ENCODE measurements at places on chromosomes 7 and 10.

DNA sequence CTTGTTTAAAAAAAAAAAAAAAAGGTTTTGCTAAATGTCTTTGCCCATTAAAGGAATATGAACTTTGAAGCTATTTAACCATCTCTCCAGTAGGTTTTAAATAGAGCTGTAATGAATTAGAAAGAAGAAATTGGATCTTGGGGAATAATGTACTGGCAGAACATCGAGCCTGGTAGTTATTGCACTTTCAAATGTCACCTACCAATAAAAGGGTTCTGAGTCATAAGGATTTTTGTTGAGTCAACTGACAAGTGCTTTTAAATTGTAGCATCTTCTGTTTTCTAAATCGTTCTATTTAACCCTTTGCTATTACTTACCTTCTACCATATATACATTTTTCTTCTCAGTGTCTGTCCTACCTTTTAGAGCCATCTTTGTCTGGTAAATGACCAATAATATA, 10.7 kb downstream of the CUTC start:
- no peak for DNase-seq

DNA sequence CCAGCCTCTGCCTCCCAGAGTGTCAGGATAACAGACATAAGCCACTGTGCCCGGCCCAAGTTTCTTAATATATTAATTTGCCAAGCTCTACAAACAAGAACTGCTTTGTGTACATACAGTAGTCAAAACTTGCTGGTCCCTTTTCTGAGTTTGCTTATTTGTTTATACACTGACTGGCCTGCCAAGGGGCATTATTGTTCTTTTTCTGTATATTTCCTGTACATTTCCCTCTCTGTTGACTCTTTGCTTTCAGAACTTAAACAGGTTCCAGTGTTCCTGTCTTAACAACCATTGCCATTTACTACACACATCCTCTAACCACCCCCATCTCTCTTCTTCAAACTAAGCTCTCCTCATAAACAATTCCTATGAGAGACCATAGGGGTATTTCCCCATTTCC, 61.5 kb upstream of the RPA3 start:
- DNase-seq: no peak

DNA sequence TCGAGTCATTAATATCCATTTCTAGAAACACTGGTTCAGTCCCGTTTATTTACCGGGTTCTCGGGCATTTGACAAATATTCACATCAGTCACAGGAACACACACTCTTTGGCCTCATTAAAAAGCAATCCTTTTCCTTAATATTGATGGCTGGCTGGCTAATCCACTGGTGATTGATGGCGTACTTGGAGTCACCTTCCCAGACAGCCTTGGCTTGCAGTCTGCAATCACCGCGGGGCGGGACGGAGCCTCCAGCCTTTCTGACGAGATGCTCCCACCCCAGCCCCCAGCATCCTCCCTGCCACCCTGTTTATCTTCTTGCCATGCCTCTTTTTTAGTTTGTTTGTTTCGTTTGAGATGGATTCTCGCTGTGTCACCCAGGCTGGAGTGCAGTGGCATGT, 36.6 kb downstream of the SRRM3 start:
- DNase-seq: no peak

DNA sequence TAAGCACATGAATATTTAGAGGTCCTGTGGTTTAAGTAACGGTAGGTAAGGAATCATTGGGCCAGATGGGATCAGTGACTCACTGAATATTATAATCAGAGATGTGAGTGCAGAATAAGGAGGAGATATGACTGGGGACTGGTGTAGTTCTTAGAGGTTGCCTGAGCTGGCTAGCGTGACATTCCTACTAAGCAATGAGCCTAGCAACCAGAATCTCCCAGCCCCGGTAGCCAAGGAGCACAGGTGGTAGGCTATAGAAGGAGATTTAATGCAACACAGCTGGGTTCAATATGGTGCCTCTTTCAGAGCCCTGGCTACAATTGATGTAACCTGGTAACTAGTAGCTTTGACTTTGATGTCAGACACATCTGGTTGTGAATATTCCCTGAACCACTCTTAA, 641.6 kb downstream of the AUTS2 start:
- DNase-seq: no peak
